ENCODE measurements at places on chromosomes 6 and 20.

DNA sequence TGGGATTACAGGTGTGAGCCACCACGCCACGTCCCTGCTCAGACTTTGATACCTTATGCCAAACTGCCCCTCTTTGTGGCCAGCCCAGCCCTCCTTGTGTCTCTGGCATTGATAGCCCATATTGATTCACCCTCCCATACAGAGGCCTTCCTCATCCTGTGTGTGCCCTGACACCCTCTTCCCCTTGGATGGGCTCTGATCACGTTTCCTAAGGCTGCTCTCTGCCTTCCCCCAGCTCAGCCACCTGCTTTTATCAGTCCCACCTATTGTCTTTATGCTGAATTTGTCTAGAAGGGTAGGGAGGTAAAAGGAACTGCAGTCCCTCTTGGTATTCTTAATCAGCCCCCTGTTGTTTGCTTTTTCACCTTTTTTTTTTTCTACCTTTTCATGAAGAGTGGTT, 95.9 kb downstream of the CDKAL1 start:
- peak; percentile 45 for DNase-seq

GRCh38 chr20:47249913-47250312, 106.6 kb downstream of the ZMYND8 start:
- no peak for DNase-seq

- no peak for DNase-seq
Measured at GRCh38 chr6:160330619-160331018, 17.6 kb upstream of the SLC22A3 start.

DNA sequence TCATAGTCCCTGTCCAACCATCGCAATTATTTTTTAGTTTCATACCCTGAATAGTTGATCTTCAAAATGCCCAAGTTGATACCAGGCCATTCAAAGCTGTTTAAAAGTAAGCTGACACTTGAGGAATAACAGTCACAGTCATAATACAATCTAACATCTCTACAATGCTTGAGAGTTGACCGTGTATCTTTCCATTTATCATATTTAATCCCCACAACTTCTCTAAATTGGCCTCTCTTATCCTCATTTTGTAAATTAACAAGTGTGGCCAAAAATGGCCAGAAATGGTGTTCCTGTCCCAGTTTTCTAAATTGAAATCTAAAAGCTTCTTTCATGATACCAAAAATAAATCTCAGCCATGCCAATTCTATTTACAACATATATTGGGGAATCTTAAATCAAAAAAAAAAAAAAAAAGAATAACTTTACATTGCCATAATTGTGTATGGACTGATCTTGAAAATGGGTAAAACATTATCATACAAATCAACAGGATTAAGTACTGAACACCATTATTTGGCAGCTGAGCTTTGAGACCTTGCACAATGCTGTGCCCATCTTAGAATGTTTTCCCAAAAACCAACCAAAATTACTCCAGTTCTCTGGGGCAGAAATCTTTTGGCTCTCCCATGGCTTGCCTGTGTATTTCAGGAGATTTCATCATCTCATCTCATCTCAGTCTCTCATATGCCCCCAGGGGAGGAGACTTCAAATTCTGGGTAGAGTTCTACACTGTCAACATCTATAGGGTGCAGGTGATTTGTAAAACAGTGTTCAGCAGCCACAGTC, 448.7 kb upstream of the JARID2 start:
- no peak for DNase-seq

DNA sequence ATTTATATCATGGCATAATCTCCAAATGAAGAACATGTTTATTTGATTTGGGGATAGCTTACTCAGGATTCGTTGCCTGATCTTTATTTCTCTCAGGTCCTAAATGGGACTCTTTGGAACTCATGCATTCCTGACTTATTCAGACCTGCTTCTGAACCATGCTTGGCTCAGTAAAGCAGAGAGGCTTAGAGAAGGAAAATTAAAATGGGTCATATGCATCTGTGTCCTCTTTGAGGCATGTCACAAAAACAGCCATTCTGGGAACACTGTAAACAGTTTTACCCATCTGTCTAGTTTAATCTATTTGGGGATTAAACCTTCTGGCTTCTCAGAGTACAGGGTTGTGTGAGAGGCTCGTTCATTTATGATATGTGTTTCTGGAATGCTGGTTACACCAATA, 1017.3 kb downstream of the KIF16B start:
- no peak for DNase-seq

DNA sequence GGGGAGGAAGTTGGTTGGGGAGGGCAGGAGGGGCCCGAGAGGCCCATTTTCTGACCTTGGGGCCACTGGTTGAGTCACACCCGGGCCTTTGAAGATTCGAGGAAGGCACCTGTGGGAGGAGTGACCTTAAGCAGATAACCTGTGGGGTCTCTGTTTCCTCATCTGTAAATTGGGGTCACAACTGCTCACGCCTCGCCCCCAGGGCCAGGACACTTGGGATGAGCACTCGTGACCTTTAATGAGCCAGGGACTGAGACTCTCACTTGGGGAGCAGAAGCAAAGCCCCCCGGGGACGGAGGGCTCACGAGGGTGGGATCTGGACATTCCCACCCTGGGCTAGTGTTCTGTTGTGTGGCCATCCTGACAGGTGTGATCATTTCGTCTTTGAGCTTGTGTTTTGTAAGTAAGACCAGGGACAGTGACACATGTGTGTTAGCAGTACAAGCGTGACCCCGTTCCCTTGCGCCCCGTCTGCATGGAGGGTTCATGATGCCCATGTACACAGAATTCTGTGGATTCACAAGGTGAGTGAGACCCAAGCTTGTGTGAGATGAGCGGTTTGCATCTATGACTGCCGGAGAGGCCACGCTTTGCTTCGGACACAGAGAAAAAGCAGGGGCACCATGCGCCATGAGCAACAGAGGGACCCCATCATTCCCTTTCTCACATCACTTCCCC, 79.3 kb upstream of the PMEPA1 start:
- DNase-seq, result no peak

GRCh38 chr6:128518434-128519131, 1.8 kb downstream of the PTPRK start:
- DNase-seq, result no peak

GRCh38 chr20:56801971-56802755, 173.1 kb downstream of the TFAP2C start:
- DNase-seq, result no peak
